ENCODE measurements at places on chromosomes 2 and 18.

GRCh38 chr2:203379156-203379555, 51.0 kb downstream of the ABI2 start:
- peak; percentile 13 for DNase-seq

GRCh38 chr2:226398580-226398979, 401.0 kb downstream of the IRS1 start:
- peak; percentile 78 for DNase-seq

DNA sequence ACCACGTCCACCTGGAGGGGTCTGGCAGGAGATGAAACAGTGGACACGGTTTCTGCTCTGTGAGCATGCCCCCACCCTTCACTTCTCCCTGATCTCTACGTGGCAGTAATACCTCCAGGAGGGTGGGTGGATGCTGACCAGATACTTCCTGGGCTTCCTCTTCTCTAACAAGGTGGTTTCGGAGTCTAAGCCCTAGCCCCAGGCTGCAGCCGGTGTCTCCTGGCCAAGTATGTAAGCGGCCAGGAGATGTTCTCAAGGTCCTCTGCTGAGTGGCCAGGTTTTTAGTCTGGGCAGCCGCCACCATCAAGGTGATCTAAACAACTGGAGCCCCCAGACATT, 101.8 kb upstream of the ASB18 start:
- DNase-seq = no peak

DNA sequence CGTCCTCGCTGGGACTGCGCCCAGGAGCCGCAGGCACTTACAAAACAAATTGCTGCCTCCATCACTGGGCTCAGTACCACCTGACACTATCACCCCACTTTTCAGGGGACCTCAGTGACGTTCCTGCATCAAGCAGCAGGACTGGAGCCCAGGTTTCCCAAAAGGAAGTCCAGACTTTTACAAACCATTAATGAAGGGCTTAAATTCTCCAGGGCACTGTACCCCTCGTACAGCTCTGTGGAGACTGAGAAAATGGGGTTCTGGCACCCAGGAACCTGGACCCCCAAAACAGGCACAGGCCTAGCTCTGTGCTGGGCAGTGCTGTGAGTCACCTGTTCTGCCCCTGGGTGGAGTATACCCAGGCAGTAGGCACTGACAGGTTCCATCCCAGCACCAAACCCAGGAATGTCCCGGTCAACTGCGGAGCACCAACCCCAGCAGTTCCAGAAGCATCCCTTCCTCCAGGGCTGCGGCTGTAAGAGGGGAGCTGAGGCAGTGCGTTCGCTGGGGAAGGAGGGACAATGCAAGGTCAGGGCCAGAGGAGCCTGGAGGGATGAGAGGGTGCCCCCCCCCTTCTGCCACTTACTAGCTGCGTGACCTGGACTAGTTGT, 24.6 kb upstream of the NOTO start:
- DNase-seq = no peak

DNA sequence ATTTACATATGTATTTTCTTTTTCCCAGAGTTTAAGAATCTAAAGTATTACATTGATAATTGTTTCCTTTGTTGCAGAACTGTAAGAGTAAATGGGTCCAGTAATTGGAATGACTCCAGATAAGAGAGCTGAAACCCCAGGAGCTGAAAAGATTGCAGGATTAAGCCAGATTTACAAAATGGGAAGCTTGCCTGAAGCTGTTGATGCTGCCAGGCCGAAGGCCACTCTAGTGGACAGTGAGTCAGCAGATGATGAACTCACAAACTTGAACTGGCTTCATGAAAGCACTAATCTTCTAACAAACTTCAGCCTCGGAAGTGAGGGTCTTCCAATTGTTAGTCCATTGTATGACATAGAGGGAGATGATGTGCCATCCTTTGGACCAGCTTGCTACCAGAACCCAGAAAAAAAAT, 183.8 kb upstream of the STON1 start:
- DNase-seq = peak; percentile 92

DNA sequence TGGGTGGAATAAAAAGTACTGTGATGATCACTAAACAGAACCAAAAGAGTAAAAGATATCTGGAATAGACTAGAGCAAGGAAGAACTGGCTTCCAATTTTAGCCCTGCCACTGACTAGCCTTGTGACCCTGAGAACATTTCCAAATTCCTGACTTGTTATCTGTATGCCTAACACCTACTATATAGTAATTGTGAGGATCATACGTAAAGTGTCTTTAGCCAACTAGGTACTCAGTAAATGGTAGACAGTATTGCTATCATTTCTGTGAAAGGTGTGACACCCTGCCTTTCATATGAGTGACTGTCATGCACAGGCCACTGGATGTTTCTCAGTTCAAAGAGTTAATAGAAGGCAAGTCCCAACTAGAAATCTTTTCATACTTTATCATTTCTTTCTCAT, 29.8 kb downstream of the CYTIP start:
- DNase-seq = no peak

- DNase-seq = peak; percentile 92
Observed at GRCh38 chr2:206983161-206983859, 44.0 kb downstream of the CPO start.

DNA sequence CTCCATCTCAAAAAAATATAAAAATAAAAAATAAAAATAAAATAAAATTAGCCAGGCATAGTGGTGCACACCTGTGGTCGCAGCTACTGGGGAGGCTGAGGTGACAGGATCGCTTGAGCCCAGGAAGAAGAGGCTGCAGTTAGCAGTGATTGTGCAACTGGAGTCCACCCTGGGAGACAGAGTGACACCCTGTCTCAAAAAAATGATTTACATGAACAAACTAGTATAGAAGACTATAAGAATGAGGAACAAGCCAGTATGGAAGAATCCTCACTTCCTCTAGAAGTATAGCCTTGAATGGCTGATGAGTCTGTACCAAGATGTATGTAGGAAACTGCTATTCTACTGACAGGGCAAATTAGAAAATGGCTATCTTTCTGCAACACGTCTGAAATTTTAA, 10.9 kb downstream of the YES1 start:
- DNase-seq = no peak

DNA sequence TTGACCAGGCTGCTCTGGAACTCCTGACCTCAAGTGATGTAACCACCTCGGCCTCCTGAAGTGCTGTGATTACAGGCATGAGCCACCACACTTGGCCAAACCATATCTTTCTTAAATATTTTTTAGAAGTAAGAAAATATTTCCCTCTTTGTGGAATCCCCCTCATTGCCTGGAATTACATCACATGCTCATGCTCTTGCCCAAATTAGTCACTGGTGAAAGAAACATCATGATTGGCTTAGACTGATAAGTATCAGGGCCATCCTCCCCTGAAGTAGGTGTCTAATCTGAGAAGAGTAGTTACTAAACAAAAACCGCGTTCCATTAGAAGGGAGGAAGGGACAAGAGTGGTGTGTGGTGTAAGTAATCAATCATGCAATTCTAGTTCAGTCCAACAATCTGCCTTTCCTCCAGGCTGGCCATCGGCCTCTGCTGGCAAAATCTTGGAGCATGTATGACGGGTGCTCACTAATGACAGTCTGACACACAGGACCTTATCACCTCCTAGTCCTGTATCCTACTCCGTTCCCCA, 52.3 kb upstream of the SCG2 start:
- DNase-seq = peak; percentile 76

DNA sequence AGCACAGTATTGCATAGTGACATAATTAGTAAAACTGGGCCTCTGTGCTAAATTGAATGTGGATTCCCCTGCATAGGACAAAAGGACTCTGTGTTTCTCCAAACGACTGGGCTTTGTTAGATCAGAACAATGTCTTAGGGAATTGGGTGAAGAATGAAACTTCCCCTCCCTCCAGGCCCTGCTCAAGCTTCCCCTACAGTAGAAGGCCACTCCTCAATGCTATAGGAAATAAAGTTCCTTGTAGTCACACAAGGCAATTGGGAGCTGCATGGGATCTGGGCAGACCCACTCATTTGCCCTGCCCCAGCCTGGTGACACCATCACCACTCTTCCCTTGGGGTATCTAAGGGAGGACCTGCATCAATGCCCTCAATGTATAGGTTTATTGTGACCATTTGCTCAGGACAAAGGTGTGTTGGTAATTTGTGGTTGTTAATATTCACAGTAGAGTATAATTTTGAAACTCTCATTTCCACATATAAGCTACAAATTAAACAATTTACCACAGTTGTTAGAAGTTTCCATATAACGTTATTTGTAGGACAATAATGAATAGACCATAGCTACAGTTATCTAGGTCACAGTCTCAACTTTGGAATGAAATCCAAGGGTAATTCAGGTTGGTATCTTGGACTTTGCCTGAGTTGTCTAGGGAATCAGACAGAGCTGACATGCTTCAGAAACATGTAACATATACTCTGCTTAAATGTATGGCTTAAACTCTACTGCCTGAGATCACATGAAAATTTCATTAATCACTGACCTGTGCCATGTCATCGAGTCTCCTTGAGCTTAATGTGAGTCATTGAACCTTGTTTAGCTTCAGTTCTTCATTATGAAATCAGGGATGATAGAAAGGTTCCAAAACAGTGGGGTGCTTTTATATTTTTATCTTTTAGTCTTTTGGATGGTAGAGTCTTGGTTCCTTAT, 64.8 kb upstream of the DARS1 start:
- DNase-seq = no peak

GRCh38 chr18:40437517-40437916, 1517.5 kb upstream of the PIK3C3 start:
- peak; percentile 15 for DNase-seq

- peak; percentile 97 for DNase-seq
Observed at GRCh38 chr2:85707304-85707703, 13.1 kb downstream of the GNLY start.

DNA sequence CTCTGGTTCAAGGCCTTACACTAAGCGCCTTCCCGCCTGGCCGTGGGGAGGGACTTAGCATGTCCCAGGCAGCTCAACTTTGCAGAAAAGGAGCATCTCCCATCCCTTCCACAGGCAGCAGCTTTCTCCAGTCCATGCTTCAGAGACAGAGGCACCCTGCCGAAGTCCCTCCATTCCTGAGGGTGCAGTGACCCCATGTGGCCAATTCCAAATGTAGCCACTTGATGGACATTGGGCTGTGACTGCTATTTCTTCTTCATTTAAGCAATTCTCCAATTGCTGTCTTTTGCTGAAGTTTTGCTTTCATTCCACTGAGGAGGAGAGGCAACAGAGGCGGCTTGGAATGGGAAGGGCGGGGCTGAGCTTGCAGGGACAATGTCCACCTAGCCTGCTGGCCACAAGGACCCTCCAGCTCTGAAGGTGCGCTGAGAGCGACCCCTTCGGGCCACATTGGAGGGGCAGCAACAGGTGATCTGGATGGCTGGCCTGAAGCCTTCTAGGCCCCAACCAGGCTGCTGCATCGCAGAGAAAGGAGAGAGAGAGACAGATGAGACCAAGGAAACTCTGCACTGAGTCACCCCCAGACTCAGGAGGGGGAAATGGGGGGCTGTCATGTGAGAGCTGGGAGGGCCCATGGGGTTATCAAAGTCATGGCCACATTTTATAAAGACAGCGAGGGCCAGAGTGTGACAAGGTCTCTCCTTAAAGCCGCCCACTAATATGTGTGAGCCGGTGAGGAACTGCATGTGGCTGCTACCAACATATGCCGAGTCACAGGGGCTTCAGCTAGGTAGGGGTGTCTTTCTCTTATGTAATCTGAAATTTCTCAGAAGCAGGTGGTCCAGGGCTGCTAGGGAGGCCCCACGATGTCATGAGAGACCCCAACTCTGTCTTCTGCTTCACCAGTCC, 61.3 kb downstream of the LONRF2 start:
- DNase-seq = peak; percentile 88

DNA sequence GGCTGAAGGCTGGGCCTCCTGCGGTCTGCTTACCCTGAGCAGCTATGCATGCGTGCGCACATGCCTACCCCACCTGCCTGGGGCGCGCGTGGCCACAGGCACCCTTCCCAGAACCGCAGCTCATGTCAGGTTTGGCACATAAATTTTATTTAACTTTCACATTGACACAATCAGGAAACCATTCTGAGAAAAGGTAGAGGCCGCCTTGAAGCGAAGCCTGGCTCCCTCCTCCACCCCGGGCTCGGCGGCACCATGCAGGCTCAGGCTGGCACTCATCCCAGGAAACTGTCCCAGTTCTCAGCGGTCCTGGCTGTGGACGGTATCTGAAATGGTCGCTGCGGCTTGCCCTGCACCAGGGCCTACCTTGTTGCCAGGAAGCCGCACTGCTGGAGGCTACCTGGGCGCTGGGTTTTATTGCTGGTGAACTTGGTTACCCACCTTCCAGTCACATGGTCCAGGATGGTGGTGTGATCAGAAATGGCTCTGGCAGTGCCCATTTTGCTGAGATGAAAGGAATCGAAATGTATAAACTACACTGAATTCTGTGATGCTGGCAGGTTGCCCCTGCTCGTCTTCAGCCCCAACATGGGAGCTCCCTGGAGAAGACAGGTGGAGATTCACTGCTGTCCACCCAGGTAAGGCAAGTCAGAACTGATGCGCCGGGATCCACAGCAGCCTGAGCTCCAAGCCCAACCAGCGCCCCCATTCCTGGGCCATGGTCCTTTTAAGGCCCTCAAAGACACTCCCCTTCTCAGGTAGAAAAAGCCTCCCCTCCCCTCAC, 25.5 kb downstream of the CHST10 start:
- no peak for DNase-seq

DNA sequence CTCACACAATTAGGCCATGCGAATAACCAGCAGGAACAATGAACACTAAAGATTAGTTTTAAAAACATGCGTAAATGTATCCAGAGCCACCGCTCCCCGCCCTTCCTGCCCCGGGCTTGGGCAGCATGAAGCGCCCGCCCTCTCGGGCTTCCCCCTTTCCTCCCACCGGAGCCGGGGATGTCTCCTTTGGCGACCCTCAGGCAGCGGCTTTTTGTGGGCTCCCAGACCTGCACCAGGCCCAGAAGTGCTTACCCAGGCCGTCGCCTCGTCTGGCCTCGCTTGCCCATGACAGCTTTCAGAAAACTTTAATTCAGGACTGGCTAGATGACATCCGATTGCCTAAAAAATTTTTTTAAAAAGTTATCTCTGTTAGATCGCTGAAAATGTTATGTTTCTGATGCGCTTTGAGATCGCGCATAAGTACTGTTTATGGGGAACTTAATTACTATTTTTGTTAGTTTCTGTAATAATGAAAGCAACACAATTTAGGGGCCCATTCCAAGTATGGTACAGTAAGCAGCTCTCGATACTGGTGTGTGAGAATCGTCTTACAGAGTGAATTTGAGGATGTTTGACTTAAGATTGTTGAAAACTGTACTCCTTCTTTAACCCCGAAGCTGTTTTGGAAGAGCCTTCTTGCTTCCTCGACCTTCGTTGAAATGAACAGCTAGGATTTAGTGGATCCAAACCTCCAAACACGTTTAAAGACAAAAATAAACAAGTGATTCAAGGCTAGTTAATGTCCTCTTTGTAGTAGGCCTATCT, 1.1 kb downstream of the MAP3K20 start:
- DNase-seq = peak; percentile 63

DNA sequence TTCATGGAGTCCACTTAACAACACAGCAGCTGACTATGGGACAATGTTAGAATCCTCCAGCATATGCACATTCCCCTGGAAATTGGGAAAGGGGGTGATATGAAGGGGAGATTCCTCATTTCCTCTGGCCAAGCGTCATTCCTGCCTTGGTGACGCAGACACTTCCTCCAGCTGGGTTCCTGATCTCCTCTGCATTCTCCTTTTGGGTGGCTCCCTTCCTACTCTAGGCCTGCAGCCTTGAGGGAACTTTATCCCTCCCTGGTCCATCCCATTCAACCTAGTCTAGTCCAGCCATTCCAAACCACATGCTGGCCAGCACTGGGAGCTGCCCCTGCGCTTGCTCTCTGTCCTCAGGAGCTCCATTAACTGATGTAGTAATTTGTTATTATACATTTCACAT, 216.8 kb downstream of the VAPA start:
- no peak for DNase-seq

All from choroid plexus epithelial cell (primary cell).